ENCODE measurements at places on chromosomes 7 and 10.

- DNase-seq, result no peak
Observed at GRCh38 chr10:49310460-49310859, 11.5 kb downstream of the C10orf71 start.

DNA sequence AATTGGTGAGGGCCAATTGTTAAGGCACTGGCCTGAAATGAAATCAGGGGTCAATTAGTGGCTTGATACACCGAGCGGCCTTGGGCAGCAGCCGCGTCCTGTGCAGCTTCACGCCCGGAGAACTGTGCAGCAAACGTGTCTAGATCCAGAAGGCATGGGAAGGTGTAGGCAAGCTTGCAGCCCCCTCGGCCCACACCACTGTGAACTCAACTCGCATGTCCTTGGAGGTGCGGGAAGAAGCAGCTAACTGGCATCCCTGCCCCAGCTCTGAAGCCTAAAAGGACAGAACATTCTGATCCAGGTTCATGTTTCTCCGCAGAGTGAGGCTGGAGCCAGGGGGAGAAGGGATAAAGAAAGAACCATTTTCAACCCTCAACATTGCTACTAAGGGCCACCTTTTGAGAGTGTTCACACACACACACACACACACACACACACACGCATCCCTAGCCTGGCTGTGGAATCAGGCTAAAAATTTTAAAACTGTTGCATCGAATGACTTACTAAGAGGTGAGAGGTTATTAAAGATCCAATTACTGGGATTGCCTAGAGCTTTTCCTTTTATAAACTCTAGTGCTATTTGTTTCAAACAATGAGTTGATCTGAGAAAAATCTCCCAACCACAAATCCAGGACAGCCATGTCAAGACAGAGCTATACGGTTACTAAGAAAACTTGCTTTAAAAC, 104.0 kb downstream of the PARP12 start:
- DNase-seq, result no peak

GRCh38 chr10:3110782-3111620, 43.7 kb downstream of the PFKP start:
- no peak for DNase-seq

DNA sequence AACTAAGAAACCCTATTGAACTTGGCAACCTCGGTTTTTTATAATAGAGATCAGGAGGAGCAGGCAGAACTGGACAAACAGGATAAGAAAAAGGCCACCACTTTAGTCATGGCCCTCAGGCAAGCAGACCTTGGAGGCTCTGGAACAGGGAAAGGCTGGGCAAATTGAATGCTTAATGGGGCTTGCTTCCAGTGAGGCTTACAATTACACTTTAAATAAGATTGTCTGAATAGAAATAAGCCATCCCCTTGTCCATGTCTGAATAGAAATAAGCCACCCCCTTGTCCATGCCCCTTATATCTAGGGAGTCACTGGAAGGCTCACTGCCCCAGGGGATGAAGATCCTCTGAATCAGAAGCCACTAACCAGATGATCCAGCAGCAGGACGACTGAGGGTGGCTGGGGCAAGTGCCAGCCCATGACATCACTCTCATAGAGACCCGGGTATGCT, 40.6 kb downstream of the AKR1B15 start:
- DNase-seq, result no peak

DNA sequence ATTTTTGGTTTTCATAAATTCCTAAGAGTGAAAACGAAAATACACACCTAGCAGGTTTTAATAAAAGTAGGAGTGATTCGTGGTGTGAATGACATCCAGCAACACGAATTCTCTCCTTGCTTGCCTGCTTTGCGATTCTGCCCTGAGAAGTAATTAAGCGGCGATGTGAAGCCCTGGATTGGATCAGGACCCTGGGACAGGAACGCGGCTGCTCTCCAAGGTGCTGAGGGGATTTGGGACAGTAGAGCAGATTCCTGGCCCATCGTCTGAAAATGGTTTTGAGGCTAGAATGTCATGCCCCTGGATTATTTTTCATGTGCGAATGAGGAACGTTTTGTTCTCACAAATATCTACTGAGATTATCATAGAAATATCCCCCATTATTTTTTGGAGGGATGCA, 7.8 kb downstream of the NPS start:
- no peak for DNase-seq

DNA sequence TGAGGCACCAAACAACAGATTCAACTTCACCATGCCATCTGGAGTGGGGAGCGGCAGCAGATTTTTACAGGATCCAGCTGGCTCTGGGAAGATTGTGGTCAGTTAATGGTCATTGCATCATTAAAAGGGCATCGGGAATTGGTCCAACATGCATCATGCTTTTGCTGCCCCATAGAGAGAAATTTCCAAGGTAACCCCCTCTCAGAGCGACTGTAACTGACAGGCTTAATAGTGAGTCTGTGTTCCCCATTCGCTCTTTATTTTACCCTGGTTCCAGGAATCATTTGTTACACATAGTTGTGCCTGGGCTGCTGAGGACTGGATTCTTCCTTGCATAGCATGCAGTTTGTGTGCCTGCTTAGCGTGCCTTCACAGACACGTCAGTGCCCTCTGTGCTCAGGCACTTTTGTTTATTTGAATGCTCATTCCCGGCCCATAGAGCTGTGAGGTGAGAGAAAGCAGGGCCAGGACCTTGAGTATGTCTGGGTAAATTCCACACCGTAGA, 49.9 kb downstream of the CDHR3 start:
- DNase-seq, result peak; percentile 56

- no peak for DNase-seq
Observed at GRCh38 chr10:3785851-3786271, 852 bp upstream of the KLF6 start.

GRCh38 chr7:28572321-28573058, 160.2 kb downstream of the CREB5 start:
- no peak for DNase-seq

- no peak for DNase-seq
Observed at GRCh38 chr7:11699666-11700065, 132.3 kb downstream of the THSD7A start.

GRCh38 chr10:62788861-62789467, 15.6 kb upstream of the ADO start:
- no peak for DNase-seq

DNA sequence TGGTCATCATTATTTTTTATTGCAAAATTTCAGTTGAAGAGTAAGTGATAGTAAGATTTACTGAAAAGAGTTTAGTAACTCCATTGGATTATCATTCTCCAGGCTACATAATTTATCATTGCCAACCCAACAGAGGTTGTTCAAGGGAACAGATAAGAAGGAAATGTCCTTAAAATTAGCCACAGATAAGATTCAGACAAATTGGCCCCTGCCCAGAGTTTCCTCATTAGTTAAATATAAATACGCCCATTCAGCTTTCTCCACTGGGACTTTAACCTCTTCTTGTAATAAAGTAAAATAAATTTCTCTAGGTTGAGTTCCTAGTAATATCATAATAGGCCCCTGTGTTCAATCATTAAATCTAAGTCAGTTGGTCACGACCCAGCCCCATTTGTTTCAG, 27.7 kb upstream of the PHYHIPL start:
- DNase-seq, result no peak

- DNase-seq, result no peak
Observed at GRCh38 chr7:94909179-94909466, 1.7 kb downstream of the PPP1R9A start.

- no peak for DNase-seq
Observed at GRCh38 chr10:11639362-11639761, 27.9 kb upstream of the USP6NL start.

- no peak for DNase-seq
Observed at GRCh38 chr10:92354587-92354986, 63.6 kb downstream of the MARCHF5 start.

GRCh38 chr10:96208271-96208670, 63.1 kb downstream of the BLNK start:
- DNase-seq, result no peak

DNA sequence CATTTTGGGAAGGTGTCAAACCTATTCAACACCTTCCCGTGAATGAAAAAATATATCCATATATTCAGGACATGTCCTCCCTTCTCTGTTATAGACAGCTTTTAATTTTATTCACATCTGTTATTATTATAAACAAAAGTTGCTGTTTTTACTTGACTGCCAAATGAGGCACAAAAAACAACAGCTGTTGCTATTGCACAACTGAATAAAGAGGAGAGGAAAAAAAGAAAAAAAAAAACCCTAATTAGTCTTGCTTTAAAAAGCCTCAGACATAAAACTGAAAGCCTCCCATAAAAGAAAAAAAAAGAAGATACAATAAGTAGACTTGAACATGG, 153.4 kb downstream of the BMPER start:
- no peak for DNase-seq

GRCh38 chr10:132407846-132408278, 10.9 kb downstream of the PWWP2B start:
- no peak for DNase-seq

Data from kidney glomerular epithelial cell (primary cell).